Fibroblast of lung (primary cell): ENCODE measurements at places on chromosomes 5 and 9.

GRCh38 chr5:103461243-103461642, 101.3 kb downstream of the NUDT12 start:
- no peak for DNase-seq

- peak; percentile 88 for DNase-seq
These were observed 148.7 kb upstream of the SLC1A3 start for GRCh38 chr5:36457511-36458270.

GRCh38 chr5:75059912-75060545, 7.7 kb upstream of the GCNT4 start:
- DNase-seq, result no peak

GRCh38 chr9:77827104-77827784, 179.1 kb upstream of the GNA14 start:
- DNase-seq, result no peak
